ENCODE measurements at places on chromosomes 1 and 21. TPM values are rescaled to one million over a fixed set of nuclear protein-coding genes. Genes with fewer than 3 reads are reported as not detected.

GRCh38 chr1:1780598-1781525, 2.6 kb upstream of the NADK start:
- DNase-seq, result no peak

GRCh38 chr1:226953175-226953800, 13.2 kb downstream of the COQ8A start:
- no peak for DNase-seq

HSD17B7 gene
- total RNA-seq, result 16.9 TPM

C4BPA gene
- total RNA-seq, result 3.6 TPM

Measured in umbilical cord (tissue), 2 donors.